CD4-positive, alpha-beta T cell treated with Interleukin-1 beta for 1 hour (primary cell): ENCODE measurements at places on chromosomes 3 and 15.

- DNase-seq = peak; percentile 18
These were observed 107.1 kb upstream of the FHIT start for GRCh38 chr3:61358364-61358763.

DNA sequence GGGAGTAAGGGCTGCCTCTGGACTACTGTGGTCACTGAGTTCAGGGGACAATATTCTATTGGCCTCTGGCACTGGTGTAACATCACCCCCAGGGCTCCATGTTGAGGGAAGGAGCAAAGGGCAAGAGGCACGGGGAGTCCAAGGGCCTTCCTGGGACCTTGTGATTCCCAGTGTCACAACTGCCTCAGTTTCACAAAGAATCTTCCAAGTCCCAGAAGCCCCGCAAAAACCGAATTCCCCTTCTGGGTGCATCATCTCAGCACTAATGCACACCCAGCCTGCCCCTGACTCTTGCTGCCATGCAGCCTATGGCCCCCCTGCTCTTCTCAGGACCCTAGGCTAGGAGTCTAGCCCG is 5.5 kb downstream of the AMOTL2 start:
- no peak for DNase-seq

GRCh38 chr3:100548053-100548452 is 55.6 kb downstream of the TMEM45A start:
- DNase-seq = no peak

GRCh38 chr3:188389711-188390342 is 235.9 kb downstream of the LPP start:
- DNase-seq = peak; percentile 23
